WTC11 (cell line): ENCODE measurements at places on chromosomes 2 and 18. TPM values are rescaled to one million over a fixed set of nuclear protein-coding genes. Genes with fewer than 3 reads are reported as not detected.

GRCh38 chr2:5766056-5766455 lies 73.9 kb downstream of the SOX11 start:
- no peak for DNase-seq

- DNase-seq, result no peak
Measured at GRCh38 chr2:1231466-1232063, 181.7 kb upstream of the TPO start.

REG3G gene
- 0.20 to 0.39 TPM (median 0.30 TPM) in 3 replicates for total RNA-seq

DNA sequence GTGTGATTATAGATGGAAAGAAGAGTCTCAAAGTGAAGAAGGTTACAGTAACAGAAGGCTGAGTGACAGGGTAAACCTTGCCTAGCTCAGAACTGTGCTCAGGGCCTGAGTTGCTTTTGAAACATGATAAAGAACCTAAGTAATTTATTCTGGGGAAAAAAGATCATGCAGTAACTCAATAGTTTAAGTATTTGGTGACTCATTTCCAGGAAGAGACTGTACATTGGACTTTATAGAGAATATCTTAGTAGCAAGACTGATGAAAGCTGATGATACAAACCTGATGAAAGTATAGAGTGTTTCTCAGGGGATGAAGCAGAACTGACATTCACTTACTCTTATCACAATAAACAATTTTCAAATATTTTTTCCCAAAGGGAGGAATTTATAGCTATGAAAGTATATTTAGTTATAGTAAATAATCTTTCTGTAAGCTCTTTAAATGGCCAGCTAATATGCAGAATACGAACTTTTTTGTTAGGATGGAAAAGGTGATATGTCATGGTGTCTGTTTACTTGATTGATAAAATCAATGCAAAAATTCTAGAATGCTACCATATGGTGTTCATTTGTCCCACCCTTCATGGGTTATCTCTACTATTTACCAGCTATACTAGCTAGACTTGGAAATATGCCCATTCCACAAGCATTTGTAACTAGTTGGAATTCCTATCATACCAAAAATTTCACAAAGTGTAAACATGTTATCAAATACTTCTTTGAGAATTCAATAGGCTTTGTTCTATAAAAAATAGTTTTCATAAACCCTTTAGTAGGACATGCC lies 1265.5 kb upstream of the ACVR2A start:
- no peak for DNase-seq

ELP2 gene
- 136 to 144 TPM (median 141 TPM) in 3 replicates for total RNA-seq

GRCh38 chr18:8050616-8051329 lies 483.7 kb downstream of the PTPRM start:
- no peak for DNase-seq

DNA sequence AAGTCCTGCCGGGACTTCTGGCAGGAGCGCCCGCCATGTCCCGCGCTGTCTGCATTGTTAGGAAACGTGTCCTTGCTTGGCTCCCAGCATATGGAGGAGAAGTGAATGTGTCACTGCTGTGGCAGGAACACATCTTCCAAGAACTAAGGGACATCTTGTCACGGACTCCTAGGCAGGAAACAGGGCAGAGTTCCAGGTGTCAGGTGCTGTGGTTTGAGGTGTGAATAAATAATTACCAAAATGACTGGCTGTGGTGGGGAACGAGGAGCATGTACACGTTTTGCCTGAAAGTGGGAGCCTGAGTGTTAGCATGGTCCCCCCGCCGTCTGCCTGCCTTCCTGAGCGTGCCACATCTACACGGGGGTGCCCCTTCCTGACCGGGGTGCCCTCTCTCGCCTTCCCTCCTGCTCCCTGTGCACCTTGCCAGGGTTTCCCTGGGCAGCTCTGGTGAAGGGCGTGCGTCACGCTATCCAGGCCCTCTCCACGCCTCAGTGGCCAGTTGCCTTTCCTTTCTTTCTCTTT lies 237.5 kb downstream of the LDLRAD4 start:
- no peak for DNase-seq

CYP27A1 gene
- total RNA-seq, result 5.6 to 9.3 TPM (median 8.1 TPM) in 3 replicates

DNA sequence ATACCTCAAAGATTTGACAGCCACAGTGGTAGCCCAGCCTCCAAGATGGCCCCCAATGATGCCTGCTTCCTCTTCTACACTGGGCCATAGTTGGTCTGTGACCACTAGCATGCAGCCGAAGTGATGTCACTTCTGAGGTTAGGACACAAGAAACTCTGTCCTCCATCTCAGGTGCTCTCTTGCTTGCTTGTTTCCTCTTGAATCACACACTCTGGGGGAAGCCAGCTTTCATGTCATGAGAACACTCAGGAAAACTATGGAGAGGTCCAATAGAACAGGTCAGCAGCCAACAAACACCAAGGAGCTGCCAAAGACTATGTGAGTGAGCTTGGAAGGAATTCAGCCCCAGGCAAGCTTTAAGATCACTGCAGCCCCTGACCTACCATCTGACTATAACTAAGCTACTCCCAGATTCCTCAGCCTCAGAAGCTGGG lies 3.3 kb upstream of the ADAM17 start:
- DNase-seq, result no peak

GRCh38 chr2:85900366-85900765 lies 11.6 kb upstream of the ST3GAL5 start:
- no peak for DNase-seq

DNA sequence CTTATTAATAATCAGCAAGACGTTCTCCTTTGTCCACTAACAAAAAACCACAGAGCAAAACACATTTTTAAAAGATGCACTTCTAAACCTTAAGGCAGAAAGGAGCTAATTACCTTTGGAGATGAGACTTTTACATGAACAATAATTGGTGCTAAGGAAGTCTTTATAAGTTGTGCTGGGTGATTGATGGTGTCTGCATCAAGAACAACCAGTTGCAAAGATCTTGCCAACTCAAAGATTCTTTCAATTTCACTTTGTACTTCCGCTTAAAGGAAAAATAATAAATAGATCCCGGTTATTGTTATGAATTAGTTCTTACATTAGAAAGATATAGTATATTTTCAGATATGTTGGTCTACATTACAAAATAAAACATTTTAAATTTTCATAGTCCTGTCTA lies 26.9 kb upstream of the ARL5A start:
- DNase-seq, result no peak

DNA sequence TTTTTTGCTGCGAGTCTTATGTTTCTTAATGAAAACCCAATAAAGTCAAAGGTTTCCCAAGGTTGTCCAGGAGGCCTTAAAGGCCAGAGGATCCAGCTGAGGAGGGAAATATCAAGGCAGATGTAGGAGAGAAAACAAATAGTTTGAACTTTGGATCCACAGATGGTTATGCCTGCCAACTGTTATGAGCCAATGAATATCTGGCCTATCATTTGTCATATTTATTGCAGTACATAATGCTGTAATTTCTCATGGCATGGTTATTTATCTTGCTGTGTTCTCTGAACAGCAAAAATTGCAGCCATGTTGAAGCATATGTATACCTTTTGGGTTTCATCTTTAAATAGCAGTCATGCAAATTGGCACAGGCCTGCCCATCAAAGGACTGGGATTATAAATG lies 38.2 kb upstream of the CAVIN2 start:
- no peak for DNase-seq

FBXO15 gene
- 0.96 to 1.9 TPM (median 1.6 TPM) in 3 replicates for total RNA-seq

PLCD4 gene
- 0.11 to 0.28 TPM (median 0.14 TPM) in 3 replicates for total RNA-seq

GNAL gene
- total RNA-seq, result 22.3 to 26.7 TPM (median 23.9 TPM) in 3 replicates

DNA sequence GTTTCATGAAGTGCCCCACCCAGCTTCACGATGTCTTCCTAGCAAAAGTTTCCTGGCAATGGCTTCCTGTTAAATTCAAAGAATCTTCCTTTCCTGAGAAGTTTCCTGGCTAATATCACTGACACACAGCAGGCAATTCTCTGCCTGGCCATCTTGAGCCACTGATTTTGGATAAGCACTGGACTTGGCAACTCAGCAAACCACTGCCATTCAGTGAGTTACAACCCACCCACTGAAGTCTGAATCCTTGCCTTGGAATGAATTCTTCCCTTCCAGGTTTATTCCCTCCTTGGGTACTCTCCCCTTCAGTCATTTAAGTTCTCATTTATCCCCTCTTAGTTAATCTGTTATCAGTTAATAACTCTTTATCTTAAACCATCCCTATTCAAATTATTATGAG lies 426.0 kb downstream of the MBD2 start:
- DNase-seq, result no peak

- no peak for DNase-seq
Measured at GRCh38 chr18:13447621-13448334, 229.2 kb downstream of the LDLRAD4 start.

GCKR gene
- total RNA-seq, result 0.64 to 1.1 TPM (median 0.72 TPM) in 3 replicates

HRH4 gene
- not detected in 3 replicates for total RNA-seq

DOCK10 gene
- 0.76 to 2.9 TPM (median 1.6 TPM) in 3 replicates for total RNA-seq

DNA sequence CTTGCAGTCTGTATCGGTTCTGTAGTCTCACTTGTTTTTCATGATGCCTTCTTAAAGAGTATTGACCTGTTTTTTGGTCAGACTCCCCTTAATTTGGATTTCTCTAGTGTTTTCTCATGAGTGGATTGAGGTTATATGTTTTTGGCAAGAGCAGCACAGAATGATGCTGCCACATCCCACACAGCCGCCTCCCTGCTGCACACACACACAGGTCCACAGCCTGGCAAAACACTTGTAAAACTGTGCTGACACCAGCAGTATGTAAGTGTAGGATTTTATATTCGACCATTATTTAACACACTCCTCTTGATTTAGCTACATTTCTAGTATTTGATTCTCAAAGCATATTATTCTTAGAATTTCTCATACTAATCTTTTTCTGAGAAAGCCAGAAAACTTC lies 68.1 kb downstream of the ITGB1BP1 start:
- no peak for DNase-seq

- DNase-seq, result no peak
Measured at GRCh38 chr2:128756365-128756717, 437.7 kb upstream of the HS6ST1 start.

ATRAID gene
- total RNA-seq, result 97.2 to 115 TPM (median 109 TPM) in 3 replicates

DNA sequence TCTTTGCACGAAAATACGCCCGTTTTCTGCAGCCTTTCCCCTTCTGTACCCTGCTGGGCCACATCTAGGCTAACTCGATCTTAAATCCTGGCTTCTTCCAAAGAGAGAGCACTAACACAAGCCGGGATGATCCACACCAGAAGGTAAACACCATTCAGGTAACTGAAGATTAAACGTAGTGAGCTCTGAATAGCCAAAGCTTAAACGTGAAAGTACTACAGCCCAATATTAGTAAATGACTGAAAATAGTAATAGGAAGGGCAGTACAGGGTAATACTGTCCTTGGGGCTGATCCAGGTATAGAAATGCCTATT lies 422 bp upstream of the MRPL53 start:
- DNase-seq, result no peak

- no peak for DNase-seq
Measured at GRCh38 chr2:184178229-184178628, 420.1 kb upstream of the ZNF804A start.

GRCh38 chr18:61546590-61546989 lies 213.4 kb downstream of the CDH20 start:
- DNase-seq, result no peak

DNA sequence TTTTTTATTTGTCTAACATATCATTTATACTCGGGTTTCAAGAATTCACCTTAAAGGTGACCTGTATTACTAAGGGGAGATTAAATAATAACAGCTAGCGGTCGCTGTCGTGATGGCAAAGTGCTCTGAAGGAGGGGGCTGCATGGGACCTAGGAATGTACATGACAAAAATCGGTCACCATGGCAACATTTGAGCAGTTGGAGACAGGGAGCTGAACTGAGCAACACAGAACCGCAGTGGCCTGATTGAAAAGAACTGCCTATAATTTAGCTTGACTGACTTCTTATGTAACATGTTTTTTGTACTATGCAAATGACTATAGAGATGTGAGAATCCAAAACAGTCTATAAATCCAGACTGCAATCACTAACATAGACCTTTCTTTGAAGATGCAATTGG lies 34.3 kb upstream of the EPHA4 start:
- DNase-seq, result peak; percentile 19

DNA sequence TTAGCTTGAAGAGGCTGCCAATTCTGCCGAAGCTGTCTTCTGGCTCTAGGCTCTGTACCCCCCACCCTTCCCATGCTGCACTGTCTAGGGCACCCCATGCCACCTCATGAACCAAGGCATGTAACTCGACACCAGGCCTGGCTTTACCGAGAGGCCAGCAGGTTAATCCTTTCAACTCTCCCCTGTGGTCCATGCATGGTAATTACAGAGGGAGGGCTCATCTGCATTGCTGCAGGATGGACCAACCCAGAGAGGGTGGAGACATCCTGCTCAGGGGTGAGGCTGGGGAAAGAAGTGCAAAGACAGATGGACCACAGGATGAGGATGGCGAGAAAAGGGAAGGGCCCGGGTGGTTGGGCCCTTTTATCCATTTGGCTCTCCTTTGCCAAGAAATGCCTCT lies 65.8 kb downstream of the KCTD1 start:
- DNase-seq, result peak; percentile 63

- no peak for DNase-seq
Measured at GRCh38 chr2:105919191-105919811, 174.6 kb downstream of the NCK2 start.

DLGAP1 gene
- total RNA-seq, result 22.0 to 24.0 TPM (median 23.0 TPM) in 3 replicates
